ENCODE measurements at places on chromosomes 16 and 17.
A peak's percentile ranks its signal among the peaks of the same experiment; 100 is the strongest.

DNA sequence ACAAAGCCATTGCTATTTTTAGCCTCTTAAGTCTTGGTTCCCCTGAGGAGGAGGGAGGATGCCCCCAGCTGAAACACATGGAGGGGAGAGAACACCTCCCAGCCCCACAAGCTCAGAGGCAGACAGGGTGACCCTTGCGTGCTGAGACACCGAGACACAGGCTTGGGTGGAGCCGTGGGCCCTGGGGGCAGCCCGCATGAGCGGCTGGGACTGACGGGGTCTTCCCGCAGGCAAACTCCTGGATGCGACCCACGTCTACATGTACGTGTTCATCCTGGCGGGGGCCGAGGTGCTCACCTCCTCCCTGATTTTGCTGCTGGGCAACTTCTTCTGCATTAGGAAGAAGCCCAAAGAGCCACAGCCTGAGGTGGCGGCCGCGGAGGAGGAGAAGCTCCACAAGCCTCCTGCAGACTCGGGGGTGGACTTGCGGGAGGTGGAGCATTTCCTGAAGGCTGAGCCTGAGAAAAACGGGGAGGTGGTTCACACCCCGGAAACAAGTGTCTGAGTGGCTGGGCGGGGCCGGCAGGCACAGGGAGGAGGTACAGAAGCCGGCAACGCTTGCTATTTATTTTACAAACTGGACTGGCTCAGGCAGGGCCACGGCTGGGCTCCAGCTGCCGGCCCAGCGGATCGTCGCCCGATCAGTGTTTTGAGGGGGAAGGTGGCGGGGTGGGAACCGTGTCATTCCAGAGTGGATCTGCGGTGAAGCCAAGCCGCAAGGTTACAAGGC, 9.8 kb downstream of the SLC16A3 start:
- H3K27me3 ChIP-seq = no peaks in the 10 kb centered on the region
- H3K4me3 ChIP-seq = peak overlapping the region; percentile 40
- peaks cover 11% of the 10 kb centered on the region for H3K36me3 ChIP-seq

DNA sequence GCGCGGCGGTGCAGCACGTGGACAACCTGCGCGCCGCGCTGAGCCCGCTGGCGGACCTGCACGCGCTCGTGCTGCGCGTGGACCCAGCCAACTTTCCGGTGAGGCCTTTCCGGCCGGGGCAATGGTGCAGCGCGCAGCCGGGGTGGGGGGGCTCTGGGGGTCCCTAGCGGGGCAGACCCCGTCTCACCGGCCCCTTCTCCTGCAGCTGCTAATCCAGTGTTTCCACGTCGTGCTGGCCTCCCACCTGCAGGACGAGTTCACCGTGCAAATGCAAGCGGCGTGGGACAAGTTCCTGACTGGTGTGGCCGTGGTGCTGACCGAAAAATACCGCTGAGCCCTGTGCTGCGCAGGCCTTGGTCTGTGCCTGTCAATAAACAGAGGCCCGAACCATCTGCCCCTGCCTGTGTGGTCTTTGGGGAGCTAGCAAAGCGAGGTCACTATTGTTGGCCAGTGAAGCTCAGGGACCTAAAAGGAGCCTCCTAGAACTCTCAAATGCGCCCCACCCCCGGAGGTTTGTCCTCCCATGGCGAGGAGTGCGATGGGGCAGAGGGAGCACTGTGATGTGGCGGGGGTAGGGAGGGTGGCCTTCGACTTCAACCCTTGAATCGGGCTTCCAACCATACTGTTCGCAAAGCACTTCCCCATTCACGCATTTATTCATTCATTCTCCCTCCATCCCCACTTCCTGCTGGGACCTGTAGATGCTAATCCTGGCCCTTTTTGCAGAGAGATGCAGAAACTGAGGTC, 770 bp downstream of the HBM start:
- H3K36me3 ChIP-seq = no peaks in the 10 kb centered on the region
- peaks cover 18% of the 10 kb centered on the region for H3K4me1 ChIP-seq
- no peak for DNase-seq
- peaks cover 72% of the 10 kb centered on the region for H3K27me3 ChIP-seq
- H3K4me3 ChIP-seq = peak overlapping the region; percentile 25

GRCh38 chr17:61570118-61570517, 20.9 kb downstream of the NACA2 start:
- no peak for DNase-seq
- no peak overlapping the region for H3K27ac ChIP-seq
- H3K27me3 ChIP-seq = peaks cover 2% of the 10 kb centered on the region
- no peaks in the 10 kb centered on the region for H3K36me3 ChIP-seq

DNA sequence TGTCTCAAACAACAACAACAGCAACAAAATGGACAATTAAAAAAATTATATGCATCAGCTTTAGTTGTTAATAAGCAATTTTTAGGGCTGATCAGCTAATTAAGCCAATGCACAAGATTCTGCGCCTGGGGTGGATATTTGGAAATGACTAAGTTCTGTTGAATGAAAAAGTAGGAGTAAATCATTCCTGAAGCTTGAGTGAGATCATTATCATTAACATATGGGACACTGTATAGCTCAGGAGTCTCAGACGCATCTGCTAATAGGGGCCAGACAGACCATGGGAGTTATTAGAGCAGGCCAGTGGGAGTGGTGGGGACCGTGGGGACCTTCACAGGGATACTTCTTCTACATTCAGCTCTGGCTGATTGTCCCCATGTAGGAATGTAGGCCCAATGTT, 22.8 kb downstream of the IRX5 start:
- no peaks in the 10 kb centered on the region for H3K27me3 ChIP-seq
- H3K36me3 ChIP-seq = no peaks in the 10 kb centered on the region

DNA sequence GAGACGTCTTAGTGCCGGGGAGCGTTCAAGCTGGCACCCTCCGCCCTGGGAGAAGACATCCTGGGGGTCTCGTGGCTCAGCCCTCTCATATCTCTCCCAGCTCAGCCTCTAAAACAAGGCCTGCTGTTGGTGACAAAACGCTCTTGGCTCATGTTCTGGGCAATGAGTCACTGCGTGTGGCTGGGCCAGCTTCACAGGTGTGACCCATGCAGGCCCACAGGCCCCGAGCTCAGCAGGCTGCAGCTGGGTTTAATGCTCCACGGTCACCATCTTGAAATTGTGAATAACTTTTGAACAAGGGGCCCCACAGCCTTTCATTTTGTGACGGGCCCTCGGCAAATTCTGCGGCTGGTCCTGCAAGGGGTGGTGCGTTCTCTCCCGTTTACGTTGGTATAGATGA, 22.4 kb downstream of the GAA start:
- H3K36me3 ChIP-seq = peaks cover 10% of the 10 kb centered on the region
- H3K27ac ChIP-seq = no peak overlapping the region
- DNase-seq = peak; percentile 67
- peaks cover 4% of the 10 kb centered on the region for H3K4me1 ChIP-seq

DNA sequence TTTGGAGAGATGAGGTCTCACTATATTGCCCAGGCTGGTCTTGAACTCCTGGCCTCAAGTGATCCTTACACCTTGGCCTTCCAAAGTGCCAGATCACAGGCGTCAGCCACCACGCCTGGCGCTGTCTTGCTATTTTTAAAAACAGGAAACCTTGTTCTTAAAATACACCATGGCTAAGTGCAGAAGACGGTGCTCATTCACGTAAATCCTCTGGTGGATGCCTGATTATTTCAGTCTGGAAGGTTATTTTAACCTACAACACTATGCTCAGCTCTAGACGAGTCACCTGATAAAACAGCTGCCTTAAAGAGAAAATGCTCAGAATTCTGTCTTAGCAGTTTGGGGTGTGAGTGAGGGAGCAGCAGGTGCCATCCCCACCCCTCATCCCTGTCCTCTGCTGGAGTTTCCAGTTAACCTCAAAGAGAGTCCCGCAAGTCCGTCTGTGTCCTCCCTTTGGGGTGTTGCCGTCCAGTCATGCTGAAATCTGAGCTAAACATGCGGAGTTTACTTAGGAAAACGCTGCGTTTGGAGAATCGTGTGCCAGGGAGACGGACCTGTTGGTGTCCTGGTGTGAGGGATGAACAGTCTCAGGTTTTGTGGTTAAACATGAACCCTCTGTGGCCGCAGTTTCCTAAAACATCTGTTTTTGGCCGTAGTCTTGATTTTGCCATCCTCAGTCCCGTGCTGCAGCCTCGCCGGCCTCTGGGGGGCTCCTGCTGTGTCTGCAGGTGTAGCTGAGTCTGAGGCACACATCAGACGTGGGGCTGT, 17.1 kb downstream of the SPG7 start:
- no peak overlapping the region for H3K4me3 ChIP-seq
- no peak overlapping the region for H3K27ac ChIP-seq
- H3K36me3 ChIP-seq = peaks cover 91% of the 10 kb centered on the region
- no peaks in the 10 kb centered on the region for H3K27me3 ChIP-seq
- no peak for DNase-seq

DNA sequence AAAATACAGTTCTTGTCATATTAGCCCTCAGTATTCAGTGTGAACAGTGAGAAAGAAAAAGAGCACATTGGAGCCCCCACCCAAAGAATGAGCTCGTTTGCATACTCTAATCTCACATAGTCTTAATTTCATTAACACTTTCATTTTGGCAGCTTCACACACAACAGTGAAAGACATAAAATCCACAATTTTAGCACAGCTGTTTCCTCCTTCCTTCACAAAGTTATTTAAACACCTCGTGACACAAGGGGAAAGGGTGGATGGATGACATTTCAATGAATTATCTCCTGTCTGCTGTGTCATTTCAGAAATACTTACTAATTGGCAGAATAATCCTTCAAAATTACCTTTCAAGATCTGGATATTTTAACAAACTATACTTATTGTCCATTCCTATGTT, 299.3 kb downstream of the KCNJ2 start:
- no peak overlapping the region for H3K27ac ChIP-seq
- no peaks in the 10 kb centered on the region for H3K27me3 ChIP-seq
- DNase-seq = no peak
- H3K4me1 ChIP-seq = no peaks in the 10 kb centered on the region
- H3K36me3 ChIP-seq = no peaks in the 10 kb centered on the region

- H3K4me1 ChIP-seq = no peaks in the 10 kb centered on the region
- H3K4me3 ChIP-seq = no peak overlapping the region
- H3K36me3 ChIP-seq = peaks cover 7% of the 10 kb centered on the region
Observed at GRCh38 chr16:1216296-1216619, 8.8 kb downstream of the TPSG1 start.

DNA sequence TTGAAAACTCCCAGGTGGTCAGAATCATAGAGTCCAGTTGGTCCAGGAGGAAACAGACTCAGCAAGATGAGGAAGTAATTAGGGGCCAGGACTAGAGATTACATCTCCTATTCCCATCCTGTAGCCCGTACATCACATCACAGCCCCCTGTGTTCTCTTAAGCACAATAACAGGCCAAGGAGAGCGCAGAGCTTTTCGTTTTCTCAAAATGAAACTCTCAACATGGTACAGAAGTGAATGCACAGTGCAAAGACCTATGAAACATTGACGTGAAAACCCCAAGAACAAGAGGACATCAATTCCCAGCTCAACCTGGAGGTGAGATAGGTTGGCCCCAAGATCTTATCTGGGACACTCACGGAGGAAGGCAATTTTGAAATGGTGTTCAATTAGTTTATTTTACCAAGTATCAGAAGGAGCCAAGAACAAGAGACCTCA, 9.0 kb downstream of the PIK3R5 start:
- H3K27me3 ChIP-seq = peaks cover 9% of the 10 kb centered on the region
- no peaks in the 10 kb centered on the region for H3K36me3 ChIP-seq
- no peak overlapping the region for H3K4me3 ChIP-seq
- H3K4me1 ChIP-seq = peaks cover 5% of the 10 kb centered on the region
- no peak for DNase-seq
- H3K27ac ChIP-seq = no peak overlapping the region

- no peak overlapping the region for H3K4me3 ChIP-seq
- H3K27me3 ChIP-seq = no peaks in the 10 kb centered on the region
- H3K27ac ChIP-seq = no peak overlapping the region
- DNase-seq = no peak
Observed at GRCh38 chr17:8353736-8354135, 14.1 kb downstream of the ODF4 start.

All from suprapubic skin (tissue), 4 donors.